ENCODE measurements at places on chromosomes 16 and 17. TPM values are rescaled to one million over a fixed set of nuclear protein-coding genes. Genes with fewer than 3 reads are reported as not detected.

SPATA32 gene
- polyA plus RNA-seq: not detected

- DNase-seq: no peak
These were observed 6.5 kb downstream of the MARCHF10 start for GRCh38 chr17:62801553-62802114.

DNA sequence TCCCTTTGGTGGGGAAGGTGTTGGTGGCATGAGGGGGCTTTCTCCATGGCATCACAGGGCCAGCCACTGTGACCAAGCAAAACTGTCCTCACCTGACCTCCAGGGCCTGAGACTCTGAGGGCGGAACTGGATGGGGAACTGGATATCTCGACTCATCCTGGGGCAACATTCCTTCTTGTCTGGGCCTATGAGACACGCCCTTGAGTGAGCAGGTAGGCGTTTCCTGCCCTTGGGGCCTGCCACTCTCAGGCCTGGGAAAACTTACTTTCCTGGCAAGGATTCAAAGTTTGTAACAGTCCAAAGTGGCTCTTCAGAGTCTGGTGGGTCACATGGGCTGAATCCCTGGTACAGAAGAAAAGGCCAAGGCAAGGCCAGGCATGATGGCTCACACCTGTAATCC lies 9.6 kb downstream of the MT1X start:
- DNase-seq: no peak

TBX21 gene
- 0.19 TPM for polyA plus RNA-seq

GRCh38 chr17:49496183-49496866 lies 1.2 kb downstream of the NGFR start:
- DNase-seq: peak; percentile 94

DNA sequence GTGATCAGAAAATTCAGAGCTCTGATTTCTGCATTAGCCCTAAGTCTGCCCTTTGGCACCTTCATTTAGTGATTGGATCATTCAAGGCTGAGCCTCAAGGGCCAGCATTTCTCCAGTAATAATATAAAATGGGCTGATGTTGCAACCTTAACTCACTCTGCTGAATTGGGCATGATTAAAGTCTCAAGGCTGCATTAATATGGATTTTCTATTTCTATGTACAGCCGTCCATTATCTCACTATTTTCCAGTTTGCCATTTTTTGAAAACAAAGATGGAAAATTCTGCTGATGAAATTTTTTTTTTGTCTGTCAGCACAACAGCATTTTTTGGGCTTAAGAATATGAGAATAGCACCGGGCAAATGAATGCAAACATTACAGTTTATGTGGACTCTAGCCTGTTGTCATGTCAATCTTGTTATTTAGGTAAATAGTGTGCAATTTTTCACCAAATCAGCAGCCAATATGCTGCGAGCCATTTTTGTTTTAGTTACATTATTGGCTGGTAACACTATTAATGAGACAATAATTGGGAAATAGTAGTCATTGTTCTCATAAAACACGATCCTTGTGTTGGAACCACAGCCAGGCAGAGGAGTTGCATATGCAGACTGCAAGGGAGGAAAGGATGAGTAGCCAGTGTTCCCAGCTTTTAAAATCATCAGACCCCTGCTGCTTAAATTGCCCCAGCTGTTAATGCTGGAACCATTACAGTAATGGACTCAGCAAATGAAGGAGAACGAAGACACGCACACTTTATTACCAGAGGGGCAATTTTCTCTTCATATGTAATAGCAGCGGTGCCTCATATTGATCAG lies 10.5 kb downstream of the FTO start:
- DNase-seq: peak; percentile 89

- no peak for DNase-seq
These were observed 10.5 kb upstream of the FOXN1 start for GRCh38 chr17:28495635-28496034.

- no peak for DNase-seq
These were observed 8.6 kb upstream of the DNAH9 start for GRCh38 chr17:11589716-11590115.

GRCh38 chr17:7557147-7557764 lies 1.3 kb upstream of the TNFSF13 start:
- DNase-seq: no peak

KRT40 gene
- 3.5 TPM for polyA plus RNA-seq

DNA sequence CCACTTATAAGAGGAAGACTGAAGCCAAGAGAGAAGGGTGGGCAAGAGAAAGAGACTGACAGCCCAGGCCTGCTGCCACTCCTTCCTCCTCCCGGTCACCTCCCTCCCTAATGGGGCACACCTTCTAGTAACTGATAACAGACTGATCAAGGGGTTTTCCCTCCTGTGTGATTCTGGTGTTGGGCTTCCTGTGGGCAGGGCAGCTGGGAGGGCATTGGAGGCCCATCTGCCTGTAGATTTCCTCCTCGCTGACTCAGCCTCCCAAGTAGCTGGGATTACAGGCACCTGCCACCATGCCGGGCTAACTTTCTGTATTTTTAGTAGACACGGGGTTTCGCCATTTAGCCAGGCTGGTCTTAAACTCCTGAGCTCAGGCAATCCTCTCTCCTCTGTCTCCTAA lies 16.2 kb downstream of the CA4 start:
- no peak for DNase-seq

GRCh38 chr17:45220079-45220478 lies 1.6 kb upstream of the FMNL1 start:
- no peak for DNase-seq

DNA sequence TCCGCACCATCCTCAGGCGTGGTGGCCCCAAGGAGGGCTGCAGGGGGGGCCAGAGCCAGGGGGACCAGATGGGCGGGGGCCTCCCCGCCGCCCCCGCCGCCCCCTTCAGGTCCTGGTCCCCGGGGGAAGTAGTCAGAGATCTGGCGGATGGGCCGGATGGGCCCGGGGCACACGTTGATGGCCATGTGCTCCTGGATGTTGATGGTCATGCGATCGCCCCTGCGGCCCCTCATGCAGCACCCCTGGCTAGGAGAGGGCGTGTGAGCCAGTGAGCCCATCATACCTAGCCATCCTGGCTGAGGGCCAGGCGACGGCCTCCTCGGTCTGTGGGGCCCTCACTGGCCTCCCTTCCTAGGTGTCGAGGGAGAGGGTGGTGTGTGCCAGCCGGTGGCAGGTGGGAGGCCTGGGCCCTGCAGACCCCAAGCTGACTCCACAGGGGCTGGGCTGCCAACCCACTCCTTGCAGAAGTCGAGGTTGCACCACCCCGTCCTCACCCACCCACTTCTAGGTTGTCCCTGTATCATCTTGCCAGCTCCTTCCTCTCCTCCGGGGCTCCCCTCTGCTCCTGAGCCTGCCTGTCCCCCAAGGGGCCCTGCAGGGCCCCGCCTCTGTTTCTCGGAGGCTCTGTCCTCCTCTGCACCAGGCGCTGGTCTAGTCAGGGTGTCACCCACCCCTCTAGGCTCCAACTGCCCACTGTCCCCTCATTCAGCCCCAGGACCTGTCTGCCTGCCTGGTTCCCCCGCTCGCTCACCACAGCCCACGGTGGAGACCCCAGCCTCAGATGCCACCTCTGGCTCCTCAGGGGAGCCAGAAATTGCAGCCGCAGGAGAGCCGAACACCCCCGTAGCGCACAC lies 610 bp downstream of the DOC2A start:
- DNase-seq: no peak

EXOC3L1 gene
- polyA plus RNA-seq: 13.9 TPM

DNA sequence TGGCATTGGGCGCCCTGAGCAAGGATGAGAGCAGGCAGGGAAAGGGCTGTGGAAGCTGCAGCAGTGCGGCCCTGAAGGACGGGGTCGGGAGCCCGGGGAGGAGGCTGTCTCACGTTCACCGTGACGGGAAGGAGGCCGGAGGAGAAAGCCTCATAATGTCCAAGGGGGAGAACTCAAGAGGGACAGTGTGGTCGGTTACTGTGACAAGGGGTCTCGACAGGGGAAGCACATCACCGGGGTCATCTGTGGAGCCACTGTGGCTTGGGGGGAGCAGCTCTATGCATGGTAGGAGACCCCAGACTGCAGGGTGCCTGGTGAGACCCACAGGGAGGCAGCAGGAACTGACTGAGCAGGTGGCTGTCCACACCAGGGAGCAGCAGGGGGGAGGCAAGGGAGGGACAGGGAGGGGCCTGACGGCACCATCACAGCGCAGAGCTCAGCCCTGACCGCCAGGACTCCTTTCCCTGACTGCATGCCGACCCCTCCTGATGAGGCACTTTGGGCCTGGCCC lies 154.6 kb upstream of the CHMP6 start:
- DNase-seq: no peak

CCDC200 gene
- 6.5 TPM for polyA plus RNA-seq

GRCh38 chr16:62225675-62226074 lies 189.4 kb upstream of the CDH8 start:
- peak; percentile 16 for DNase-seq

- no peak for DNase-seq
These were observed 143.9 kb downstream of the CCDC182 start for GRCh38 chr17:57601143-57601735.

- no peak for DNase-seq
These were observed 13.1 kb upstream of the ZFHX3 start for GRCh38 chr16:73060892-73061490.

- DNase-seq: no peak
These were observed 3.4 kb upstream of the SLC38A10 start for GRCh38 chr17:81298325-81298990.

DNA sequence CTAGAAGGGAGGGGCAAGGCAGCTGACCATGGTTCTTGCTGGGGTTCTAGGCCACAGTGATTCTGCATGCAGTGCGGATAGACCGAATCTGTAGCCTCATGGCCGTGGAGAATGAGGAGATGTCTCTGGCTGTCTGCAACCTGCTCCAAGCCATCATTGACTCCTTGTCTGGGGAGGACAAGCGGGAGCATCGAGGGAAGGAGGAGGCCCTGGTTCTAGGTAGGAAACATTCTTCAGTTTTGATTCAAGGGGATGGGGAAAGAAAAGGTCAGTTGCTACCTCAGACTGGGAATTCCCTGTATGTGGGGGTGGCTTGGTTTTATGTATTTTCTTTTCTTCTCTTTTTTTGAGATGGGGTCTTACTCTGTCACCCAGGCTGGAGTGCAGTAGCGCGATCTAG lies 7.6 kb downstream of the UNC45B start:
- no peak for DNase-seq

GRCh38 chr16:50381679-50382440 lies 13.1 kb upstream of the BRD7 start:
- DNase-seq: no peak

GRCh38 chr16:19929062-19929511 lies 44.4 kb upstream of the GPRC5B start:
- no peak for DNase-seq

NPIPB6 gene
- polyA plus RNA-seq: 1.2 TPM

DNA sequence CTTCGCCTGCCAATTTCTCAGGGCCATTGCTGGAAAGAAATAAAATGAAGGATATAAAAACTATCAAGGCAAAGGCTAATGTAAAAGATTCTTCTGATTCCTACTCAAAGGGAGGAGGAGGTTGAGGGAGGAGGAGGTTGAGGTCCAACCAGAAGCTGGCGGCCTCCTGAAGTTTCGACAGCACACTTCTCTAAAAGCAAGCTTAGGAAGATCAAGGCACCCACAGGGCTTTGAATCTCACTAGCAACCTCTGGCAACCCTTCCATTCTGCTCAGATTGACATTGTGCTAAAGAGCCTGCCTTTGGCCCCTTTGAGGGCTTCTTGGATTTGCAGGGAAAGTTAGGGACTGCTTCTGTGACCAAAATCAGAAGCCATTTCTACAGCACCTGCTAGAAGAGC lies 81.5 kb upstream of the TNRC6C start:
- DNase-seq: no peak

DNA sequence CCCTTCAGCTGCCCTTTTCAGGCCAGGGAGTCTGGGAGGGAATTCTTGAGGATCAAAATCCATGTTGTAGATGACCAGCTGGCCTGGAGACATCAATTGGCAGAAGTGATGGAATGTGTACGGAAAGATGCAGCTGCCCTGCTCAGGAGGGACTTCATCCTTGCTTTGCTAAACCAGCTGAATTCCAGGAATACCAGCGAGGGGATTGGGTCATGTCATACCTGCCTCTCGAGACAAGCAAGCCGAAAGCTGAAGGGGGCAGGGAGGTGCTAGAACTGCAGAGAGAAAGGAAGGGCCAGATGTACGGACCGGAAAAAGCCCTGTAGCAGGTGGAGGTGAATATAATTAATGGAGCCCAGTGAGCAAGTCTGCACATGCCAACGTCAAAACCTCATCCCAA lies 25.6 kb upstream of the NTN1 start:
- DNase-seq: no peak

GRCh38 chr17:36105781-36106492 lies 2.3 kb downstream of the CCL4 start:
- no peak for DNase-seq

MYH4 gene
- 0.41 TPM for polyA plus RNA-seq

CRYM gene
- polyA plus RNA-seq: 1.2 TPM

ZNF287 gene
- polyA plus RNA-seq: 5.4 TPM

GRCh38 chr17:45675012-45675411 lies 109.1 kb upstream of the CRHR1 start:
- no peak for DNase-seq
